MM.1S (cell line): ENCODE measurements at places on chromosomes 12 and 14.

GRCh38 chr14:71487941-71488340 lies 444.3 kb upstream of the RGS6 start:
- H3K27me3 ChIP-seq = no peaks in the 10 kb centered on the region
- no peaks in the 10 kb centered on the region for H3K4me1 ChIP-seq
- H3K36me3 ChIP-seq = no peaks in the 10 kb centered on the region
- H3K4me3 ChIP-seq = no peak overlapping the region

GRCh38 chr12:127861406-127861805 lies 405.6 kb upstream of the TMEM132C start:
- H3K4me3 ChIP-seq = no peak overlapping the region
- H3K27ac ChIP-seq = no peak overlapping the region
- DNase-seq = no peak

GRCh38 chr12:48968467-48968866 lies 3.1 kb downstream of the WNT10B start:
- H3K36me3 ChIP-seq = no peaks in the 10 kb centered on the region
- H3K27ac ChIP-seq = no peak overlapping the region
- no peak for DNase-seq
- H3K27me3 ChIP-seq = peaks cover 35% of the 10 kb centered on the region
- H3K4me1 ChIP-seq = peaks cover 27% of the 10 kb centered on the region

DNA sequence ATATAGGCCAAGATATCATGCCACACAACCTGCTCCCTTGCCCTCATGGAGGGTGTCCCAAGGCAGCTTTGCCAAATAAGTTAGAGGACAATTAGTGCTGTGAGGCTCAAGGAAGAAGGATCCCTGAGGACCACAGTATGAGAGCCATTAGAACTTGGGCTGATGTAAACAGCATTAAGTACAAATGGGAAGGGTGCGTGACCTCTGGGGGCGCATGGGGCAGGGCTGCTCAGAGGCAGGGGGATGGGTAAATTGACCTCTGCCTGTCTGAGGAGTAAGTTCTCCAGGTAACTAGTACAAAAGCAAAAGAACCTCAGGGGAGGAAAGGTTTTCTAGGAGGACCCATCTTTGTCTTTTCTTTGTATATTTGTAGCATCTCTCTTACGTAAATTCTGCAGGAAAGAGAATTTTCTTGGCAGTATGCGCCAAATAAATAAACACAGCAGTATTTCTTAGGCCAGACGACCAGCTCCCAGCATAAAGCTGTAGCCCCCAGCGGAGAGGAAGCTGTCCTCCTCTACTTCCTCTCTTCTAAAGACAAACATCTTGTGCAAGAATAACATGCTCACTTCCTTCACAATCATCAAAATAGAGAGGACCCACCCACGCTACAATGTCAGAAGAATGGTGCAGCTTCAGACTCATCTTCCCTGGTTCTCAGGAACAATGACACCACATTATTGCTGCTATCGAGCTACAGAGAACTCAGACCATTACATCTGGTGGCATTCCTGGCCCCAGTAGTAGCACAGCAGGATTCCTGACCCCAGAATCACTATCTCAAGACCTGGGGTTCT lies 16.4 kb upstream of the VWF start:
- H3K4me1 ChIP-seq = no peaks in the 10 kb centered on the region
- no peaks in the 10 kb centered on the region for H3K36me3 ChIP-seq
- no peak overlapping the region for H3K4me3 ChIP-seq
- no peak for DNase-seq
- no peaks in the 10 kb centered on the region for H3K27me3 ChIP-seq

DNA sequence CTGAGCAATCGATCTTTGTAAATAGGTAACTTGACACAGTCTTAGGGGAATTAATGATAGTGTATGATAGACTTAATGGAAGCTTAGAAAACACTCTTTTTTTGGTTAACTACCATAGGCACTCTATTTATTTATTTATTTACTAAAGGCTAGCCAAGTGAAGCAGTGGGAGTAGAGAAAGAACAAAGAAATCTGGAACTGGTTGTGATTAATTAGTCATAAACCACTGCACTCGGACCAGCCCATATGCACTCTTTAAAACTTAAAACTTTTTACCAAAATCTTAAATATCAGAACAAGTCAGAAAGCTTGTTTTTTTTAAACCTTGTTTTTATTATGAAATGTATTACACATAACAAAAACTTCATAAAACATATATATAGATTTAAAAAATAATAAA lies 49.5 kb upstream of the SRP54 start:
- no peak overlapping the region for H3K4me3 ChIP-seq
- H3K27me3 ChIP-seq = no peaks in the 10 kb centered on the region
- no peak for DNase-seq
- H3K27ac ChIP-seq = no peak overlapping the region

- no peaks in the 10 kb centered on the region for H3K27me3 ChIP-seq
- H3K27ac ChIP-seq = no peak overlapping the region
- H3K36me3 ChIP-seq = no peaks in the 10 kb centered on the region
- no peak overlapping the region for H3K4me3 ChIP-seq
- no peak for DNase-seq
Observed at GRCh38 chr12:91902860-91903683, 242.6 kb downstream of the BTG1 start.

DNA sequence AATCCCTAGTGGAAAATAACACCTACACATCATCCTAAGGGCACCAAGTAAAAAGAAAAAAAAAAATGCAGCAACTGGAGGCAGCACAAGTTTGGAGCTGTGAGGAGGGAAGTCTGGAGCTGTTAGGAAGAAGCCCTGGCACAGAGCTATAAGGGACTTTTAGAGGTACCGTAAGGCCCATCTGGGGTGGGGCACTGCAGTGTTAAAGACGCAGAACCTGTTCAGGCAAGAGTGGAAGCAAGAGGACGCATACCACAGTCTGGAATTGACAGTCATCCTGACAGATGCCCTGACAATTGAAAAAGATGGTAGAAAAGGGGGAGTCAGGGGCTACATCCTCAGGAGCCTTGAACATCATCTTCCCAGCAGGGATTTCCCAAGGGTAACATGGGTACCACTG lies 195.9 kb upstream of the PLEKHG7 start:
- no peaks in the 10 kb centered on the region for H3K27me3 ChIP-seq
- no peak overlapping the region for H3K4me3 ChIP-seq
- H3K36me3 ChIP-seq = no peaks in the 10 kb centered on the region
- no peak for DNase-seq

- H3K27me3 ChIP-seq = no peaks in the 10 kb centered on the region
- H3K4me3 ChIP-seq = no peak overlapping the region
- H3K4me1 ChIP-seq = peaks cover 34% of the 10 kb centered on the region
Observed at GRCh38 chr12:47801904-47802246, 17.8 kb downstream of the HDAC7 start.

DNA sequence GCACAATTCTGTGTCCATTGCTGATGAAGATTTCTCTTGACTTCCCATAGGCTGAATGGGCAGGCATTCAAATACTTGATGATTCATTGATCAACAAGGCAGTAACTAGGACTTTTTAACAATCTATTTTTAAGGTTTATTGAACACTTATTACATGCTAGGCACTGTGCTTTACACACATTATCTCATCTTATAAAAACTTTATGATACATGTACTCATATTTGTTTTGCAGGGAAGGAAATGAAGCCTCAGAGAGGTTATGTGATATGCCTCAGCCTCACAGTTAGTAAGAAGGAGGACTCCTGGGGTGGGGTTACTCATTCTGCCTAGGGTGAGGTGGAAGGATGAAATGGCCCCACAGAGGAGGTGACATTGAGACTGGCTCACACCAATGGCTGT lies 12.9 kb upstream of the EMP1 start:
- no peaks in the 10 kb centered on the region for H3K27me3 ChIP-seq
- H3K4me1 ChIP-seq = peaks cover 13% of the 10 kb centered on the region
- H3K4me3 ChIP-seq = no peak overlapping the region
- H3K27ac ChIP-seq = no peak overlapping the region
- no peak for DNase-seq

GRCh38 chr12:66573605-66574004 lies 105.3 kb downstream of the GRIP1 start:
- H3K4me3 ChIP-seq = peak overlapping the region; percentile 50
- peaks cover 41% of the 10 kb centered on the region for H3K4me1 ChIP-seq
- no peaks in the 10 kb centered on the region for H3K27me3 ChIP-seq
- H3K27ac ChIP-seq = peak overlapping the region; percentile 70
- H3K36me3 ChIP-seq = no peaks in the 10 kb centered on the region
